ENCODE measurements at places on chromosomes 5 and 9.
A peak's percentile ranks its signal among the peaks of the same experiment; 100 is the strongest.

- no peak for DNase-seq
Observed at GRCh38 chr9:69622676-69623075, 49.5 kb downstream of the APBA1 start.

- no peak for DNase-seq
Observed at GRCh38 chr9:135950135-135950682, 11.0 kb downstream of the UBAC1 start.

- no peak for DNase-seq
Observed at GRCh38 chr5:31982621-31983020, 191.5 kb downstream of the GOLPH3 start.

DNA sequence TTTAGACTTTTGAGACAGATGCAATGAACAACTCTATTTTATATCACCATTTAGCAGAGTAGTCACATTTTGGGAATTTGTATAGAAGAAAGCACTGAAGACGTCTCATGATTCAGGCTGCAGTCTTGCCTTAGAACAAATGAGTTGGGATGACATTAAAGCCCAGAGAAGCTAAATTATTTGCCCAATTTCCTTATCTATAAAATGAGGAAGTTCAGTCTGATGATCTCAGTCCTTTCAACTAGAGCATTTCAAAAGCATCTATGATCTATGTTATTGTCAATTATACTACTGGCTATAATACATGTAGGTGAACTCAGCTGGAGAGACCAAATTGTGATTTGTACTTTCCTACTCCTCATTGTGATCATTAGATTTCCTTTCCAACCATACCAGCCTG lies 154.1 kb downstream of the OSTF1 start:
- DNase-seq = no peak

GRCh38 chr5:73450137-73450536 lies 1.6 kb upstream of the FOXD1 start:
- no peak for DNase-seq

GRCh38 chr5:174837919-174838902 lies 113.8 kb downstream of the MSX2 start:
- no peak for DNase-seq

- DNase-seq = no peak
Observed at GRCh38 chr5:160441311-160441781, 19.7 kb downstream of the PTTG1 start.

DNA sequence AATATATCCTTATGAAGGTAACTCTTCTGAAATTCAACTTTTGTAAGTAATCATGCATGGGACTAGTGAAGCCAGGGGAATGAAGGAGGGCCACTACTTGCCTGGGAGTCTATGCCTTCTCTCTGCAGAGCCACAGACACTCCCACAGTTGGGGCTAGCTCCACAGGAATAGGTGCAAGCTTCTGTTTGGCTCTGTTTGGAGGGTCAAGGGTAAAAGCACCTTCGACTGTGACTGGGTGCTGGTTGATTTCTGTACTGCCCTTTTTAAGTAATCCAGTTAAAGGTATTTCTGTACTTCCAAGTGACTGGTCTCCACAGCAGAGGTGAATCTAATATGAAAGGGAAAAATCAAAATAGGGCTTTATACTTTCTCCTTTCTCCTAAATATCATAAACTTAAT lies 32.2 kb downstream of the CEP120 start:
- DNase-seq = no peak

- DNase-seq = peak; percentile 76
Observed at GRCh38 chr9:105245029-105245890, 809 bp downstream of the SLC44A1 start.

DNA sequence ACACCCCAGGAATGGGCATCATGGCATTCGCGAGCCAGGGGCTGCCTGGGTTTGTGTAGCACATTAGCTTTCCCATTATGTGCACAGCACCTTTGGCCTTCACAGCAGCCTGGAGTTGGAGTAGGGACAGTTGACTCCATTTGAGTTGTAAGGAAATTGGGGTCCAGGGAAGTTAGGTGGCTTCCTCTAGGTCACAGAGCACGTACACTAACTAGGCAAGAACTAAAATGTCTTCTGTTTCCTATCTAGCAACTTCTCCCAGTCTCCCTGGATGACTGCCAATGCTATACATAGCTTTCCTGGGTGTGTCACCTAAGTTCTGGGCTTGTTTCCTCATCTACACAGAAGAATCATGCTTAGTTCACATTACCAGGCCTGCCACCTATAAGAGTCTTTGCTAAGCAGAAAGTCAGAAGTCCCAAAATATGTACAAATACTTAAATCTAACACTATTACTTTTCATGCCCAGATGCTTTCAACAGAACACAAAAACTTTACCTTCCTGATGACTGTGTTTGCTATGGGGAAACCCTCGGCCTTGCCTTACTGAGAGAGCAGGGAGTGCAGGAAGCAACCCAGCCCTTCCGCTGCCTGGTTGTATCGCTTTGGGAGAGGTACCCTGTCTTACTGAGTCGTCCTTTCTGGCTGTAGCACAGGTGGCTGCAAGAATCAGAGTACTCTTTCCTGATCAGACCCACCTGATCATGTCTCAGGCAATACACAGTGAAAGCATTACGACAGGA lies 12.0 kb downstream of the MACROH2A1 start:
- DNase-seq = peak; percentile 55

GRCh38 chr9:136255166-136255538 lies 9.5 kb upstream of the QSOX2 start:
- DNase-seq = no peak

- no peak for DNase-seq
Observed at GRCh38 chr5:142627383-142628217, 58.3 kb downstream of the FGF1 start.

GRCh38 chr9:5622016-5622415 lies 6.9 kb upstream of the RIC1 start:
- DNase-seq = no peak
